ENCODE measurements at places on chromosomes 16 and 17.

DNA sequence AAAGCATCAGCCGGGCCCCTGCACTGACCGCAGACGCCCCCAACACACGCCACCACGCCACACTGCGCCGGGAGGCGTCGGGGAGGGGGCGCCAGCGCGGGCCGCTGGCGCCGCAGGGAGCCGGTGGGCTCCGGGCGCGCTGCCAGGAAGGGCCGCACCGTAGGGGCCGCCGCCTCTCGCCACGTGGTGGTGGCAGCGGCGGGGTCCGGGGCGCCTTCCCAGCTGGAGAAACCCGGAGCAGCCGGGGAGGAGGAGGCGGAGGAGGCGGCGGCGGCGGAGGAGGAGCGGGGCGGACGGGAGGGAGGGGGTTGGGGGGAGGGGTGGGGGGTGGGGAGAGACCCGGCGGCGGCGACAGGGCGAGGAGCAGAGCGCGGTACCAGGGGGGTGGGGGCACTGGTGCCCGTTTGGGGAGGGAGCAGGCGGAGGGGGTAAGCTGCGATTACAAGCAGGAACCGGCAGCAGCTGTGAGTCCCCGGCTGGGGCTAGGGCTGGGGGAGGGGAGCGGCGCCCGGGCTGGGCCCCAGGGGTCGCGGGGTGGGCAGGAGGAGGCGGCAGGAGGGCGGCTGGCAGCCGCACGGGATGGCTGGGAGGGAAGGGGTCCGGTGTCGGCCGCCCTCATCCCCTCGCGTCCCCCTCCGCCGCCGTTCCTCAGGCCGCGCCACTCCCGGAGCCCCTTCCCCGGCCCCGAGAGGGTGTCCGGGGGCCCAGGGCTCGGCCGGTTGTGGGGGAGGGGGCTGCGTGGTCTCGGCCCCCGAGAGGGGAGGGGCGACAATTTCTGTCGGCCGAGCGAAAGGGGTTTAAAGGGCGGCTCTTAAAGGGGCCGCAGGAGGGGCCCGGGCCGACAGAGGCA lies at the start of gene TBKBP1:
Gene TBKBP1 (plus strand): TSS at position 431 of the 850 bp plus-strand sequence. CDS start 1,952 bp downstream, outside the sequence.
- peak; percentile 66 for DNase-seq

- DNase-seq: no peak
Observed at GRCh38 chr16:30929167-30929566, 5.8 kb downstream of the FBXL19 start.

- no peak for DNase-seq
Observed at GRCh38 chr17:78808163-78808562, 26.1 kb upstream of the CYTH1 start.

- no peak for DNase-seq
Observed at GRCh38 chr16:64242492-64242891, 879.4 kb downstream of the CDH11 start.

- peak; percentile 81 for DNase-seq
Observed at GRCh38 chr17:75785016-75785890, 647 bp downstream of the UNK start.

GRCh38 chr17:72282439-72283029 lies 161.7 kb downstream of the SOX9 start:
- no peak for DNase-seq

DNA sequence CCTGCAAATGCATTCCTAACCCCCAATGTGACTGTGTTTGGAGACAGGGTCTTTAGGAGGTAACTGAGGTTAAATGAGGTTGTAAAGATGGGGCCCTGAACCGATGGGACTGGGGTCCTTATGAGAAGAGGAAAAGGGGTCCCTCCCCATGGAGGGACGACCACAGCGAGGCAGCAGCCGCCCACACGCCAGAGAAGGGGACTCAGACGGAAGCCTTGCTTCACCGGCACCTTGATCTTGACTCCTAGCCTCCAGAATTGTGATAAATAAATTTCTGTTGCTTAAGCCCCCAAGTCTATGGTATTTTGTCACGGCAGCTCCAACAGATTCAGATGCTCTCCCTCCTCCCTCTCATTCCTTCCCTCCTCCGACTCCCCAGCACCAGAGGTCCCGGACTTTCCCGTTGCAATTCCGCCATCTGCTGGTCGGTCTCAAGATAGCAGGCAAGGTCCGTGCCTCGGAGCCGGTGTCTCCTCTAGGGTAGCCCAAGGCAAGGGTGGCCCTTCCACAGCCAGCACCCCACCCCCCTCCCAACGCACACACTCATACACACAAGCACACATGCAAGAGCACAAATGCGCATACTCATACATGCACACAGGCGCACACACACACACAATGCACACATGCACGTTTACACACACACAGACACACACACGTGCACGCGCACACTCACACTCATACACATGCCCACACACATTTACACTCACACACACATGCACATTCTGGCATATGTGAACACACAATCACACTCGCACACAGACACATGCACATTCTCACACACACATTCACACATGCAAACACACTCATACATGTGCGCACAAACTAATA lies 23.1 kb upstream of the C16orf78 start:
- DNase-seq: peak; percentile 21

DNA sequence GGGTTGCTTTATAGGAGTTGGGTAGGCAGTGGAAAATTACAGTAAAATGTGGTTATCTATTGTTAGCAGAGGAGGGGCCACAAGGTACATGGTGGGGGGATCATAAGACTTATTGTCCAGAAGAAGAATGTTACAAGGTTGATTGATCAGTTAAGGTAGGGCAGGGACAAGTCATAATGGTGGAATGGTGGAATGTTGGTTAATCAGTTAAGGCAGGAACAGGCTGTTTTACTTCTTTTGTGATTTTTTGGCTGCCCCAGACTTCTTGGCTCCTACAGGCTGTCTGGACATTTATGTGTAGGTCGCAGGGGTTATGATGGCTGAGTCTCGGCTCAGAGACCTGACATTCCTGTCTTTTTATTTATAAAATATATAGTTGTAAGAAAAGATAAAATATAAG lies 2277.1 kb downstream of the TP53TG3F start:
- DNase-seq: no peak

- DNase-seq: no peak
Observed at GRCh38 chr16:16857603-16858283, 478.8 kb downstream of the NPIPA7 start.

- DNase-seq: no peak
Observed at GRCh38 chr16:81946206-81946605, 65.1 kb downstream of the SDR42E1 start.

- no peak for DNase-seq
Observed at GRCh38 chr16:24116046-24116776, 139.9 kb upstream of the CACNG3 start.

DNA sequence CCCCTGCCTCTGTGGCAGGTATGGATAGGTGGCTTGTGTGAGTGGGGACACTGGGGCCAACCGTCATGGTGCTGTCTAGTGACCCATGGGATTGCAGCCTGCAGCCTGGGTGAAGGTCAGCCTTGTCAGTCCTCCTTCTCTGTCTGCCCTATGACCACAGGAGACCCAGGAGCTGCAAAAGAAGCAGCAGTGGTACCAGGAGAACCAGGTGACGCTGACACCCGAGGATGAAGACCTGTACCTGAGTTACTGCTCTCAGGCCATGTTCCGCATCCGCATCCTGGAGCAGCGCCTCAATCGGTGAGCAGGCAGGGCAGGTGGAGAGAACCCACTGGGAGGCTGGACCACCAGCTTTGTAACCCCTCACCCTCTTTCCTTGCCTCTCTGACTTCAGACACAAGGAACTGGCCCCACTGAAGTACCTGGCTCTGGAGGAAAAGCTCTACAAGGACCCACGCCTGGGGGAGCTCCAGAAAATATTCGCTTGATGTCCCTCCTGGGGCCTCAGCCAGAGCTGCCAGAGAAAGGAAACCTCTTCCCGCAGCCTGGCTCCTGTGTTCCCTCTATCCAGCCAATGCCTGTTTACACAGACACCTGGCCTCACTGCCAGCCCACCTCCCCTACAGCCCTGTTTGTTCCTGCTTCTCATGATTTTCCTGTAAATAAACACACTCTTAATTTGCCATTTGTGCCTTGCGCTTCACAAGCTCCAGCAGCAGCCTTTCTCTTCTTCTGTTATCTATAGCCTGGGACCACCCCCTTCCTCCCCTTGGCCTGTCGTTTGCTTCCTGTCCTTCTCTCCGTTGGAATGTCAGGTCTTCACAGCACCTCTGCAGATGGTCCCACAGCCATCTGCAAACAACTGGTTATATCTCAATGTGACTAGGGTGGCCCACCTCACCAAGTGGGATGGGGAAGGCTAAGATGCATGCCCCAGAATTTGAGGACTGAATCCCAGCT lies 4.5 kb upstream of the KATNB1 start:
- no peak for DNase-seq
